ENCODE measurements at places on chromosomes 3 and 15. TPM values are rescaled to one million over a fixed set of nuclear protein-coding genes. Genes with fewer than 3 reads are reported as not detected.

The IL5RA gene
- not detected for total RNA-seq

The BFSP2 gene
- total RNA-seq = not detected

The CSPG4 gene
- total RNA-seq = not detected

The SKIL gene
- 40.0 TPM for total RNA-seq

The TRIM42 gene
- total RNA-seq = not detected

The PRR20G gene
- total RNA-seq = not detected

The GOLGA8G gene
- total RNA-seq = not detected

The SCN10A gene
- not detected for total RNA-seq

The GABRB3 gene
- total RNA-seq = not detected

The DBR1 gene
- 21.6 TPM for total RNA-seq

The SLC28A1 gene
- total RNA-seq = not detected

The UACA gene
- 3.6 TPM for total RNA-seq
